ENCODE measurements at places on chromosomes 6 and 20.

DNA sequence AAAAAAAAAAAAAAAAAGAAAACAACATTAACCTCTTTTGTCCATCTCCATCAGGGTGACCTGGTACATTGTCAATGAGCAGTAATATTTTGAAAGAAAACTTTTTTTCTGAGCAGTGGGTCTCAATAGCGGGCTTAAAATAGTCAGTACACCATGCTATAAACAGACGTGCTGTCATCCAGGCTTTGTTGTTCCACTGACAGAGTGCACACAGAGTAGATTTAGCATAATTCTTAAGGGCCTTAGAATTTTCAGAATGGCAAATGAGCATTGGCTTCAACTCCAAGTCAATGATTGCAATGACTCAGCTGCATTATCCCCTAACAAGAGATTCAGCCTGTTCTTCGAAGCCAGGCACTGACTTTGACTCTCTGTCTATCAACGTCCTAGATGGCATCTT lies 35.6 kb downstream of the MAP7 start:
- DNase-seq, result no peak

DNA sequence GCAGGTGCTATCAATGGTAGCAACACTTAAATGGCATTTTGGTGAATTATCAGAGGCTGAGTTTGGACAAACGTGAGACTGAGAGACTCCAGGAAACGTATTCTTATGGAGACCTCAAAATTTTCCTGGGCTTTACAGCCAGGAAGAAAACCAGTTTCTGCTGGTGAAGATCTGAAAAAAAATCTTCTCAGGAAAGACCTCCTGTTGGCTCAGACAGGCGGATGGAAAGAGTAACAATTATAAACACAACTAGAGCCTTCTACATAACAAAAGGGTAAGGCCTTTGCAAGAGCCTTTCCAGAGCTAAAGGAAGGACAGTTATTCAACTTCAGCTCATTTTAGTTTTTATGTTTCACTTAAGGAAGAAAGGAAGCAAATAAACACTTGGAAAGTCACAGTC lies 274.4 kb downstream of the THBS2 start:
- DNase-seq, result no peak

- DNase-seq, result no peak
Observed at GRCh38 chr6:109238396-109238795, 143.1 kb downstream of the CEP57L1 start.

DNA sequence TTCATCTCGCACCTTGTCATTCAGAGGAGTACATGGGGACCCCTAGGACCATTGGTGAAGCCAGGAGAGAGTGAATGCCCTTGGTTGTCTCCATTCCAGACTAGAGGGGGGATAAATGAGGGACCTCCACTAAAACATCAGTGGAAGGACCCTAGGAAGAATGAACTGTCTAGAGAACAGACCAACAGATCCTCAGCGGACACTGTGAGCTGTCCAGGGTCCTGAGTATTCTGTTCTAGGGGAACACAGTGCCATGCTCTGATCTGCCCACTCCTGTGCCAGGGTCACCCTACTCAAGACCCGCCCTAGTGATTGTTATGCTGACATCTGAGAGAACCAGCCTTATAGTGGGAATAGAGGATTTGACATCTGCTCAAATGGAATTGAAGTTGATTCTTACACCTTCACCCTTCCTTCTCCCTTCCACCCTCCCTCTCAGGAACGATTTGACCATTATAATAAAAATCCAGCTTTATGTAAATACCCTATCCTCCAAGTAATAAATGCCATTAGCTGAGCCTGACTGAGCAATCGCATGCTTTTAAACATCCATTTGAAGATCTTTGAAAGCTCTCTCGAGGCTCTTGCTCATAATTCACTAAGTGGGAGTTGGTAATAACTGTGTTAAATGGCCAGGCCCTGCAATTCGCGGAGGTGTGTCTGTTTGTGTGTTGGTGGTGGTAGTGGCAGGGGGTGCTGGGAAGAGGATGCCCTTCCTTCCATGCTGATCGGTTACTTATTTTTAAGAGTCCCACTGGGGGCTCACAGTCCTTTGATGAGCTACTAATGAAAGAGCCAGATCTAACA lies 43.6 kb upstream of the SLC32A1 start:
- no peak for DNase-seq

GRCh38 chr20:48457193-48458002 lies 370.4 kb downstream of the PREX1 start:
- no peak for DNase-seq

DNA sequence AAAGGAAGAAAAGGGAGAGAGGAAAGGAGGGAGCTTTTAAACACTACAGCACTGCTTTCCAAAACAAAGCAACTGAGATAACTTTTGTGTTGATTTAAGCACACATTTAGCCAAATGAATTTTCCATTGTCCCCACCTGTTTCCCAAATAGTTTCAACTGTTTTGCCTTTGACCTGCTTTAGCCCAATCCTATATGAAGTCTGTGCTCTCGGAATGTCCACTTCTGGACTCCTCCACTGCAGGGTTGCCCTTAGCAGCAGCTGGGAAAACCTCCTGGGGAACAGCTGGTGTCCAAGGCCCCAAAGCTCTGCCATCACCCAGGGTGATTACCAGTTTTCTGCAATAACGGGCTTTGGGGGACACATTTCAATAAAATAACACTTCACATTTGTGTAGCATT lies 44.9 kb upstream of the PKHD1 start:
- no peak for DNase-seq

DNA sequence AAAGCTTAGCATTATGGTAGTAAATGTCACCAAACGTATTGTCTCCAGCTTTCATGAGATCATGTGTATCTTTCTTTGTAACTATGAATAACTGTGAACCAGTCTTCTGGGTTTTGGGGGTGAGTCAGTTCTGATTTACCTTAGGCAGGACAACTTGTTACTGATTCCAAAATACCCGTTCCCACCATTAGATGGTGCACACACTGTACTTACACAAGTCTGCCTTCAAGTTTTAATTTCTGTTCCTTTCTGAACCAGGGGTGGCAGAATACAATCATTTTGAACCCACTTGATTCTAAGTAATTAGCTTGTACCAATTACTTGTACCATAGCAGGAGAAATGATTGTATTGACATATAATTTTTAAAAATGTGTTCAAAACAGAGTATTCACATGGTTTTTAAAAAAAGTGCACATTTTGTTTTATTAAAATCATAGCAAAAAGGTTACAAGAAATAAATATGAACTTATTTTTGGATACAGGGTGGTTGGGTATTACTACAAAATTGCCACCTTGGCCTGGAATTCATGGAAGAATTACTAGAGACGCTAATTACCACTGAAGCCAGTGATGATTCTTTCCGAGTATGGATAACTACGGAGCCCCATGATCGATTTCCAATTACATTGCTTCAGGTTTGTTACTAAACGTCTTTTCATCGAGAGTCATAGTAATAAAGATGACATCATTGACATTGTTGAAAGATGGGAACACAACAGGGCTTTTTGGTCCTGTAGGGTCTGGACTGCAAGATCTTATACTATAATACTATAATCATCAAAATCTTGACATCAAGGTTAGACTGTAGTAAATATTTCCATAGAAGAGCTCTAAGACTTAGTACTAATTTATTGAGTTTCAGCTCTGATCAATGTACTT lies 75.2 kb upstream of the GLP1R start:
- peak; percentile 64 for DNase-seq

GRCh38 chr6:83597051-83597450 lies 84.7 kb downstream of the PRSS35 start:
- no peak for DNase-seq

- DNase-seq, result no peak
Observed at GRCh38 chr6:142841915-142842314, 103.1 kb downstream of the HIVEP2 start.

DNA sequence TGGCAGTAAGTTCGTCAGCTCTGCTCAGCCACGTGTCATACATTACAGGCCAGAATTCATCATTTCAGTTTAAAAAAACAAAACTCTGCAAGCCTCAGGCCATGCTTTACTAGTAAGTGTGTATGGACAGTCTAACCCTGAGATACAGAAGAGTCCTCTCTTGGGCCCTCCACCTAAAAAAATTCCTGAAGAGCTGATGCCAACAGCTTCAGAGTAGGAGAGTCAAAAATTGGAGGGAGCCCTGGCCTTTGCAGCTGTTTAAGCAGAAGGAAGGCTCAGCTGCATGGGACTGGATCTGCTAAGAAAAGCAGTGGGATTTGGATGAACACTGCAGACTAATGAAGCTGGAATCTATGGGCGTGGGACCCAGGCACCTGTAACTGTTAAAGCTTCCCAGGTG lies 47.2 kb upstream of the FAM8A1 start:
- DNase-seq, result no peak

- no peak for DNase-seq
Observed at GRCh38 chr20:21357844-21358243, 39.5 kb downstream of the NKX2-4 start.

DNA sequence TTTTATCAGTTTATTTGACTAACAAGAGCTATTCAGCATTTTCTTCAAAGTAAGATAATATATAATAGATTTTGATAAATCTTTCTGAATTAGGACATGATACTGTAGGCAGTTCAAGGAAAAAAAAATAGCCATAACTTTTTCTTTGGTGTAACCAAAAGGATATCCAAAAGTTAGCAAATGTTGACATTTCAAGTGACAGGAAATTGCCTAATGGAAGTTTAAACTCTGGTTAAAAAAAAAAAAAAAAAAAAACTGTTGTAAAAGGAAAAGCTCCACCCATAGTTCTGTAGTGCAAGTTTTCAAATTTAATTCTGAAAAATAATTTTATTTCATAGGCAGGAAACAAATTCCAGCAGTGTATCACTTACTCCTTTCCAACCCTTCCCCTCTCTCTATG lies 18.8 kb downstream of the HEBP2 start:
- DNase-seq, result no peak

- no peak for DNase-seq
Observed at GRCh38 chr6:21970569-21971300, 326.1 kb downstream of the PRL start.

GRCh38 chr6:12113190-12113577 lies 101.1 kb downstream of the HIVEP1 start:
- no peak for DNase-seq

DNA sequence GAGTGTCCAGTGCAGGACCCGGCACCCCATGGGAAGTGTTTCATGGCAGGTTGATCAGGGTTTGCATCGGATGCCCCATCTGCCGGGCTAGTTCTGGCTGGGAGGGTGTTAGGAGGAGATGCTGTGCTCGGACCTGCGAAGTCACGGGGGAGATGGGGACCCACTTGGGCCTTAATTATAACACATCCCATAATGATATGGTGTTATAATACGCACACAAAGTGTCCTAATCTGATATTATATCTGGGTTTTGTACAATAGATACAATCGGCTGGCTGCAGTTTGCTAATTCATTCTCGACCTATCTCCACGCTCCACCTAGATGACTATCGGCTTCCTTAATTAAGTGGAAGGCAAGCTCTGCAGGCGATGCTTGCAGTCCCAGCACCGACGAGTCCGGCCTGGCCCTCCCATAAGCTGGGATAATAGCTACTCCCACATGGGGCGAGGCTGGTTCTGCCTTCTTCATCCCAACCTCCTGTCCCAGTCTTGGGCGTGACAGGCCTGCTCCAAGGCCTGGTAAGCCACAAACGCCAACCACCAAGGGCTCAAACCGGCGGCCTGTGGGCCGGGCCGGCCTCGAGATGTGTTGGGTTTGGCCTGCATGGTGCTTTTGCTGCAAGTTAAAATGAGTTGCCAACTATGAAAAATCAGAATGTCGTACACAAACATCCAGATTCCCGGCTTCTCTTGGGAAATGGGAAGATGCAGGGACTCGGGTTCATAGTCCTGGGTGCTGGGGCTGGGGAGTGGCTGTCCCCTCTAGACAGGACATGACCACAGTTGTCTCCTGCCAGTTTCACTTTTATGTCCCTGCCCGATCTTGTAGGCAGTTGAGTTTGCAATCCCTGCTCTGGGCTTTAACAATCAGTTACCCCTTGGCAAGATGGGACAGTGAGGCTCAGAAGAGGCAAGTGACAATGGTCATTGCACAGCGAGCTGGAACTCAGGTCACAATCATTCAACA lies 32.7 kb downstream of the CEBPB start:
- no peak for DNase-seq

GRCh38 chr6:23587582-23587981 lies 538.4 kb upstream of the NRSN1 start:
- no peak for DNase-seq

GRCh38 chr6:47135772-47136171 lies 93.6 kb upstream of the ADGRF1 start:
- DNase-seq, result no peak

DNA sequence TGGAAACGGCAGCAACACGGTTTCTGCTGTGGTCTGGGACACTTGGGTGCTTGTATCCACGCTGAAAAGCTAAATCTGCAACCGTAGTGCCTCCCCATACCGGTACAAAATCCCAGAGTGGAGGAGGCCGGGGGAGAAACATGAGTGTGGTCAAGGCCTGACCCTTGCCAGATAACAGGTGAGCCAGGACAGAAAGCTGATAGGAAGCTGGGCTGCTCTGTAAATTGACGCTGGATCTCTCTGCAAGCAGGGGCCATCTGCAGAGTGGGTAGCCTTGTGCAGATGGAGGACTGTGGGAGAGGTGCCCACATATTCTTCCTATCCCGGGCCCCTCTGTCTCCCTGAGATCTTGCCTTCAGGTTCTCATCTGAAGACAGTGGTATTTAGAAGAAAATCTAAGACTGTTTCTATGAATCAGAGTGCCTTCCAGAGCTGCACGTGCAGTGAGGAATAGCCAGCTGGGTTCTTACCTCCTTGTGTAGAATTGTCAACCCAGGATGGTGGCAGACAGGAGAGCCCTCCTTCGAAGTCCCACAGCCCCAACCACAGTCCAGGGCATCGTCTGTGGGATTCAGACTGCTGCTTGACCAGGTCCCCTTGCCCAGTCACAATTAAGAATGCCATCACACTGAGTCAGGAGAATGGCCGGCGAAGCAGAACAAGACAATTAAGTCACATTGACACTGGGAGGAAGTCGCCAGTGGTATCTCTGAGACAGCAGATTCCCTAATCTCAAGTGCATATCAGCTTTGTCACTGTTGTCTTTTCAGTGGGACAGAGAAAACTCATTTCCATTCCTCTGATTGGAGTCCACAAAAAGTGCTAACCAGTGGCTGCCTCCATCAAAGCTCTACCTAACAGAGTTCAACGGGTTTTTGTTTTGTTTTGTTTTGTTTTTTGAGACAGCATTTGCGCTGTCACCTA lies 100.0 kb upstream of the RIPOR2 start:
- no peak for DNase-seq

DNA sequence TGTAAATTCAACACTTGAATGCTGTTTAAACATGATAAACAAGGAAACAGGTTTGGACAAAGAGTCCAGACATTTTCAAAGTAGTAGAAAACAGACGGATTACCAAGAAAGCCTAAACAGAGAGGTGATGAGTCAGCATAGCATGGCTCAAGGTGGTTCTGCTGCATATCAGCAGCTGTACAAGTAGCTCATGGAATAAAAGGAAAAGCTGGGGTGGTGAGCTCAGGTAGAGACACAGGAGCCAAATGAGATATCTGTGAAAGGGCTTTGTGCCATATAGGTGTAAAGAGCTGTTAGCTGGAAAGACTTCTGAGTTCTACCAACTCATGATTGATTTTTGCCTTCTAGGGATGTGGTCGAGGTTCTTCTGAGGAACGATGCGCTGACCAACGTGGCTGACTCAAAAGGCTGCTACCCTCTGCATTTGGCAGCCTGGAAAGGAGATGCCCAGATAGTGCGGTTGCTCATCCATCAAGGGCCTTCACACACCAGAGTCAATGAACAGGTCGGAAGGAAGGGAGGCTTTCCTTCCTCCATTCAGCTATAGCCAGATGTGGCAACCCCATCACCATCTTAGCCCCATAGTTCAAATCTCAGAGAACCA lies 80.7 kb downstream of the ANKS1A start:
- no peak for DNase-seq

GRCh38 chr6:47321577-47321976 lies 11.9 kb upstream of the TNFRSF21 start:
- no peak for DNase-seq

- no peak for DNase-seq
Observed at GRCh38 chr6:87756858-87757257, 54.8 kb upstream of the AKIRIN2 start.

Data from SK-N-SH (cell line).